Stimulated activated naive B cell treated with anti-CD40 and anti-IgM and Interleukin-4, amounts not matched to agents 10 μg/mL and 1 μg/mL and 100 μg/mL, for 72 hours (primary cell): ENCODE measurements at places on chromosomes 13 and 19.

- H3K4me1 ChIP-seq, result no peaks in the 10 kb centered on the region
- H3K27ac ChIP-seq, result no peak overlapping the region
Measured at GRCh38 chr13:34751492-34751891, 190.6 kb upstream of the NBEA start.

DNA sequence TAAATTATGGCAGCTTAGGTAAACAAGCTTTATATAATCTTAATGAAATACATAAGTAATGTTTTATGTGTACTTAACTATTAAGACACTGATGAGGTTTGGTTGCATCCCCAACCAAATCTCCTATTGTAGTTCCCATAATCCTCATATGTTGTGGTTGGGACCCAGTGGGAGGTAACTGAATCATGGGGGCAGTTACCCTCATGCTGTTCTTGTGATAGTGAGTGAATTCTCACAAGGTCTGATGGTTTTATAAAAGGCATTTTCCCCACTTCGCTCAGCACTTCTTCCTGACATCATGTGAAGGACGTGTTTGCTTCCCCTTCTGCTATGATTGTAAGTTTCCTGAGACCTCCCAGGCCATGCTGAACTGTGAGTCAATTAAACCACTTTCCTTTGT is 212.7 kb downstream of the DIAPH3 start:
- H3K27ac ChIP-seq, result no peak overlapping the region
- peaks cover 3% of the 10 kb centered on the region for H3K4me1 ChIP-seq
- H3K27me3 ChIP-seq, result no peaks in the 10 kb centered on the region
- no peak overlapping the region for H3K4me3 ChIP-seq
- DNase-seq, result no peak

GRCh38 chr13:26390203-26390602 is 136.3 kb downstream of the CDK8 start:
- no peak for DNase-seq
- no peak overlapping the region for H3K4me3 ChIP-seq
- H3K27ac ChIP-seq, result no peak overlapping the region
- peaks cover 30% of the 10 kb centered on the region for H3K36me3 ChIP-seq
- H3K4me1 ChIP-seq, result no peaks in the 10 kb centered on the region

GRCh38 chr13:45695198-45695730 is 6.9 kb upstream of the CBY2 start:
- H3K4me3 ChIP-seq, result no peak overlapping the region
- no peaks in the 10 kb centered on the region for H3K27me3 ChIP-seq
- H3K27ac ChIP-seq, result no peak overlapping the region
- no peaks in the 10 kb centered on the region for H3K36me3 ChIP-seq
- DNase-seq, result no peak
- H3K4me1 ChIP-seq, result no peaks in the 10 kb centered on the region

GRCh38 chr19:1471515-1472160 is 7.4 kb downstream of the C19orf25 start:
- H3K4me1 ChIP-seq, result peaks cover 43% of the 10 kb centered on the region
- peaks cover 12% of the 10 kb centered on the region for H3K27me3 ChIP-seq
- DNase-seq, result no peak
- H3K27ac ChIP-seq, result no peak overlapping the region

- peak overlapping the region; percentile 59 for H3K27ac ChIP-seq
- H3K4me3 ChIP-seq, result peak overlapping the region; percentile 72
- H3K27me3 ChIP-seq, result peaks cover 46% of the 10 kb centered on the region
- DNase-seq, result no peak
- peaks cover 29% of the 10 kb centered on the region for H3K4me1 ChIP-seq
Measured at GRCh38 chr19:45153339-45154063, 7.3 kb downstream of the NKPD1 start.

DNA sequence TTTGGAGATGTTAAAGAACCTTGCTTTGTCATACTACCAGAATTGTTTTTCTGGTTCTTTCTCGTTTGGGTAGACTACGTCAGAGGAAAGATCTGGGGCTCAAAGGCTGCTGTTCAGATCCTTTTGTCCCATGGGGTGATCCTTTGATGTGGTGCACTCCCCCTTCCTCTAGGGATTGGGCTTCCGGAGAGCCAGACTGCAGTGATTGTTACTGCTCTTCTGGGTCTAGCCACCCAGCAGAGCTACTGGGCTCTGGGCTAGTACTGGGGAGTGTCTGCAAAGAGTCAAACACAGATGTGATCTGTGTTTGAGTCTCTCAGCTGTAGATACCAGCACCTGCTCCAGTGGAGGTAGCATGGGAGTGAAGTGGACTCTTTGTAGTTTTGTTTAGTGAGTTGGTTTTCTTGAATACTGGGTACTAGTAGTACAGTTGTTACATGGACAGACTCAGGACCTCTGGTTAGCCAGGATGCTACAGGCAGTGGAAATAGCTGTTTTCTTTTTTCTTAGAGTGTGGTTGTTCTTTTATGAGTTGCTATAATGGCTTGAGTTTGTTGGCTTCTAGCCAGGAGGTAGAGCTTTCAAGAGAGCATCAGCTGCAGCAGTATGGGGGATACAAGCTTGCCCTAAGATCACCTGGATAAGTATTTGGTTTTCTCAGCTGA is 34.4 kb downstream of the DNAJC15 start:
- H3K36me3 ChIP-seq, result peaks cover 22% of the 10 kb centered on the region
- peak overlapping the region; percentile 44 for H3K27ac ChIP-seq
- no peak for DNase-seq
- H3K4me3 ChIP-seq, result peak overlapping the region; percentile 40
- peaks cover 45% of the 10 kb centered on the region for H3K4me1 ChIP-seq

DNA sequence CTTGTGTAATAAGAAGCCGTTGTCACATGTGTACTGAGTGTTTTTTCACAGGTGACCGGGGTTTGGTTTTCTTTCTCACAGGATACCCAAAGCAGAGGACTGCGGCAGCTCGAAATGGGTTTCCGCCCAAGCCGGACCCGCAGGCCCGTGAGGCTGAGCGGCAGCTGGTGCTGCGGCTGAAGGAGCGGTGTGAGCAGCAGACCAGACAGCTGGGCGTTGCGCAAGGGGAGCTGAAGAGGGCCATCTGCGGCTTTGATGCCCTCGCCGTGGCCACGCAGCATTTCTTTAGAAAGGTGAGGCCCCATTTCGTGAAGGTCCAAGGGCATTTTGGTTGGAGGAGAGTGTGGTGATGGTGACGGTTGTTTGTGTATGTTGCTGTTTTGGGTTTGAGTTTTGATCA is 236.3 kb downstream of the SLC7A1 start:
- no peaks in the 10 kb centered on the region for H3K4me1 ChIP-seq
- H3K27me3 ChIP-seq, result peaks cover 35% of the 10 kb centered on the region
- no peak overlapping the region for H3K27ac ChIP-seq
